Activated T-cell treated with anti-CD3 and anti-CD28 coated beads for 1 hour (primary cell): ENCODE measurements at places on chromosomes 3 and 15.

- no peak for DNase-seq
These were observed 12.2 kb downstream of the ERC2 start for GRCh38 chr3:56456117-56456516.

- no peak for DNase-seq
These were observed 50.1 kb downstream of the DOCK3 start for GRCh38 chr3:50724831-50725230.

DNA sequence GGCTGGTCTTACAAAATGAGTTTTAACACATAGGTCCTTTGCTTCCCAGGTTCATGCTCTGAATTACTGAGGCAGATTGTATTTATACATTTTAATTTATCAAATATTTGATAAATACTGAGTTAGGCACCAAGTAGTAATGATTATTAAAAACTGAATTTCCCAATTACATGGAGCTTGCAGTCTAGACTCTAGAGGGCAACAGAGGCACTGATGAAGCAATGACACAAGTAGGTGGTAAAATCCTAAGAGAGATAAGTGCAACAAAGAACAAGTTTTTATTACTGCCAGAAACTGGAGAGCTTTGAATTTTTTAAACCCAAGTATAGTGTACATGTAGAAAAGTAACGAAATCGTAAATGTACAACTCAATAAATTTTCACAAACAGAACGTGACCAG lies 406.2 kb upstream of the RARB start:
- no peak for DNase-seq

GRCh38 chr15:59311195-59311594 lies 61.5 kb downstream of the MYO1E start:
- no peak for DNase-seq

- no peak for DNase-seq
These were observed 31.8 kb upstream of the RASA2 start for GRCh38 chr3:141454906-141455602.

DNA sequence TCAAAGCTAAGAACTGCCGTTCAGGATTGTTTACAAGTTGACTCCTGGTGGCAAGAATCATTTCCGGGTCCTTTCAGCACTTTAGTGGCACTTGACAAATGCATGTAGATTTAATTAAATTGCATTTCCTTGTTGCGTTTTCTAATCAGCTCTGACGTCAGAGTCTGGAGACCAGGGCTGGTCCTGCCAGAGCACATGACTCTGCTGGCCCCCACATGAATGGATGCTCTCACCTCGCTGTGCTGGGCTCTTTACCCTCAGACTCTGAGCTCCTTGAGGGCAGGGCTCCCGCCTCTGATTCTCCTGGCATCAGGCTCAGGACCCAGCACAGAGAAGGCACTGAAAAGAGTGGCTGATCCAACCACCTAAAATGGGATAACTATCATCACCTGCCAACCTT lies 69.4 kb downstream of the FEM1B start:
- DNase-seq, result no peak

DNA sequence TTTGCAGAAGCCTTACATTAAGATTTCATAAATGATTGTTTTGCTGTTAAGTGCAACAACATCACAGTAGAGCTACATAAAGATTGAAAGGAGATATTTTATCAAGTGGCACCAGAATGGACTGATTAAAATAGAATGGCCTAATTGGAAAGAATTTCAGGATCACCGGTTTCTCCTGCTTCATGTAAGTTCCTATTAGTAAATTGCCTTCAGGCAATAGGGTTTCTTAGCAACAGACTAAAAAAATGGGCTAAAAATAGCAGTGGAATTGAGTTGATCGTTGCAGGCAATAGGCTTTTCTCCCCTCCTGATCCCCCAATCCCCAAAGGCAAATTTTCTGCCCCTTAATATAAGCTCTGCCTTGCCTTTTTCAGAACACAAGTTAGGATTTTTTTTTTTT lies 917 bp downstream of the LNP1 start:
- DNase-seq, result no peak

DNA sequence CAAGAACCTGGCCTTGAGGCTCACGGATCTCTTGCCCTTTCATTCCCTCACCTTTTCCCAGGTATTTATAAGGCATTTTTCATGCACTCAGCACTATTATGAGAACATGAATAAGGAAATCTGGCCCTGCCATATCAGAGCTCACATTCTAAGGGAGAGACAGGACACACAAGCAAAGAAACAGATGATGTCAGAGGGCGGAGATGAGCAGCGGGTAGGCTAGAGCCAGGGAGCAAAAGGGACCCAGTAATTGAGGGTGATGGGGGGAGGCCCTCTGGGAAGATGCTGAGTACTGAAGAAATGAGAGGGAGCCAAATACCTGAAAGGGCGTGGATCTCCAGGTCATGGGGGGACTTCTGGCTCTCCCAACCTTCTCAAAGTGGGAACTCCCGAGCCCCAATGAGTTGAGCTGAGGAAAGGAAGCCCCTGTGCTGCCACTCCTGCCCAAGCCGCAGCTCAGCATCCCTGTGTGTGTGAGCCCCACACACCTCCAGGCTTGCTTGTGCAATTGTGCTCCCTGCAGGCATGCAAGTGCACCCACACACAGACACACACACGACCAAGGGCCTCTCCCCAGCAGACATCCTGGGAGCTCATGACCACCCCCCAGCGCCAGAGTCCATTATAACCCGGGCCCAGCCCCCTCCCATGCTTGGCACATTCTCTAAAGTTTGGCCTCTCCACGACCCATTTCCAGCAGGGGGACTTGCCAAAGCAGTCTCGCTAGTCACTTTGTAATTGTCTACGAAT lies 81.4 kb upstream of the PXYLP1 start:
- no peak for DNase-seq

GRCh38 chr3:31581660-31582059 lies 48.9 kb downstream of the STT3B start:
- DNase-seq, result no peak

DNA sequence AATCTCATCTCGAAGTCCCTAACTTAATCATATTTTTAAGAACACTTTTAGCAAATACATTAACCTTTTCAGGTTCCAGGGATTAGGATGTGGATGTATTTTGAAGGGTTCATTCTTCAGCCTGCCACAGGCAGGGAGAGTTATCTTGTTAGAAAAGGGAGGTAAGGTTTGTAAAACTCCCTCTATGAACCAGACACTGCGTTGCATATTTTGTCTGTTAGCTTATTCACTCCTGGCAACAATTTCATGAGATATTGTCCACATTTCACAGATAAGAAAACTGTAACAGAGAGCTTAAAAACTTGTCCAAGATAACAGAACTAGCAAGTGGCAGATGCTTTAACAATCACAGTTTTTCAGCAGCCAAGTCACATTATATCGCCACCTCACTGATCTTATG lies 155.4 kb downstream of the DIPK2A start:
- DNase-seq, result no peak
